ENCODE measurements at places on chromosomes 1 and 21. TPM values are rescaled to one million over a fixed set of nuclear protein-coding genes. Genes with fewer than 3 reads are reported as not detected.

Gene ATAD3C
- 1.4 TPM for total RNA-seq

Gene LENEP
- total RNA-seq: 0.72 TPM

Gene ADCY10
- 0.07 TPM for total RNA-seq

Gene PRAMEF14
- not detected for total RNA-seq

Gene ITPKB
- total RNA-seq: 13.3 TPM

Gene PRRC2C
- total RNA-seq: 146 TPM

Gene CHIA
- total RNA-seq: not detected

Gene GPA33
- not detected for total RNA-seq

Gene LAPTM5
- 0.15 TPM for total RNA-seq

Gene LRRC41
- 82.0 TPM for total RNA-seq

Gene ARHGAP30
- not detected for total RNA-seq

Gene ZNF678
- 4.2 TPM for total RNA-seq

Gene DAB1
- 0.12 TPM for total RNA-seq

Gene NBPF20
- 2.7 TPM for total RNA-seq

Gene PLA2G2C
- not detected for total RNA-seq

Gene TPTE
- not detected for total RNA-seq

Gene LCE1E
- not detected for total RNA-seq

Gene THEMIS2
- 3.9 TPM for total RNA-seq

Gene PLXNA2
- total RNA-seq: 22.0 TPM

Gene PDZK1
- total RNA-seq: 1.1 TPM

Gene WDR26
- 79.5 TPM for total RNA-seq

Gene FOXD2
- total RNA-seq: 1.0 TPM

Gene RHBG
- total RNA-seq: not detected

Gene DCST2
- 0.36 TPM for total RNA-seq

Gene LRRC8B
- total RNA-seq: 3.2 TPM

Gene TIAM1
- total RNA-seq: 6.6 TPM

Gene CRABP2
- total RNA-seq: 88.7 TPM

Data from chondrocyte (in vitro differentiated cells).